CD8-positive, alpha-beta memory T cell (primary cell): ENCODE measurements at places on chromosomes 3 and 15. TPM values are rescaled to one million over a fixed set of nuclear protein-coding genes. Genes with fewer than 3 reads are reported as not detected.

DNA sequence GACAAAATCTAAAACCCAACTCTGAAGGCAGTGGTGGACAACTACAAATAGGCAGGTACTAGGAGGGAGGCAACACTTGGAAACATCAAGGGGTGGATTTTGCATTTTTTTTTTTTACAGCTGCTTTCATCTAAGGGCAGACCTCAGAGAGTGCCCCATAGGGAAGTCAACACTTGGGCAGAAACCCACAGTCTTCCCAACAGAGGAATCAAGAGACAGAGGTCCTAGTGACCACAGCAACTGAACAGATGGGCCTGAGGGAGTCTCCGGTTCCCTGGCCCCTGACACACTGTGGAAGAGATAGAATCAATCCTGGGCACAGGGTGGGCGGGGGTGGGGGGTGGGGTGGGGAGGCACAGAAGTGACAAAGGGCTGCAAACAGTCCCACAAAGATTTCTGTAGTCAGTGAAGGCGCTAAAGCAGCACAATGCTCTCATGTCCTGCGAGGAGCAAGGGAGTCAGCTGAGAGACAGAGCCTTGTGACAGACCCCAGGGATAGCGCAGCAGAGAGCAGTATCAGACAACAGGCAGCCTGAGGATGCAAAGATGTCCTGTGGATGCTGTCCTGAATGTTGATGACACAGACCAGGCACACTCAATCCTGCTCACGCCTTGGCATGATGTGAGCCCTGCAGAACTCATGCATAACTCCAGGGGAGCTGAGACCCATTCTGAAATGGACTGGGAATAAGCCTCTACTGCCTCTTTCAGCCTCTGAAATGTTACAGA, 6.9 kb upstream of the RFTN1 start:
- DNase-seq = no peak

DNA sequence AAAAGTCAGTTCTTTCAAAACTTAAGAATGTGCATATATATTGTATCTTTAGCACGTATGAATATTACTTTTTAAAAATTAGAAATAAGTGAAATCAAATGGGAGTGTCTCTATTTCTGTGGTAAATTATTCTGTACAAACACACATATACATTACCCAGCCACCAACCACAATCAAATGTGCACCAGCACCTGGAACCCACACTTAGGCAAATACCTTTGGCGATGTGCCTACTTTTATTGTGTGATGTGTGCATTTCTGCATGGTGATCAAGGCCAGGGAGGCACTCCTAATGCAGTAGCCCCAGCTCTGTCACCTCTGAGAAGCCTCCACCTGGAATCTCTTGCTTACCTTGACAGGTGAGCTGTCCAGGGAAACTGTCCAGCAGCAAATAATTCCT, 76.9 kb downstream of the PIK3R4 start:
- DNase-seq = no peak

DNA sequence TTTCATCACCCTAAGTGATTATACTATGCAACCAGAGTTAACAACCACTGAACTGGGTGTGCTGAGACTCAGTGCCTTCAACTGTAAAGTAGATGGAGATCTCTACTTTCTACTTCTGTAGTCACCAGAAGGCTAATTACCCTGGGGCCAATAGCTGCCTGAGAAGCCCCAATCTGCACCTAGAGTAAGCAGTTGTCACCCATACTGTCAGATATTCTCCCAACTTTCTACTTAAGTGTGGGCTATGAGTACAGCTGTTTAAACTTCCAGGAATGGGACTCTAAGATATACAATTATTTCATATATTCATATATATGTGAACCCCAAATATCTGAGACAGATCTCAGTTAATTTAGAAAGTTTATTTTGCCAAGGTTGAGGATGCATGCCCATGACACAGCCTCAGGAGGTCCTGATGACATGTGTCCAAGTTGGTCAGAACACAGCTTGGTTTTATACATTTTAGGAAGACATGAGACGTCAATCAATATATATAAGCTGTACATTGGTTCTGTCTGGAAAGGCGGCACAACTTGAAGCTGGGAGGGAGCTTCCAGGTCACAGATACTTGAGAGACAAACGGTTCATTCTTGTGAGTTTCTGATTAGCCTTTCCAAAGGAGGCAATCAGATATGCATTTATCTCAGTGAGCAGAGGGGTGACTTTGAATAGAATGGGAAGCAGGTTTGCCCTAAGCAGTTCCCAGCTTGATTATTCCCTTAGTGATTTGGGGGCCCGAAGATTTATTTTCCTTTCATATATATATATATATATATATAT, 41.9 kb downstream of the CCNL1 start:
- DNase-seq = no peak

DNA sequence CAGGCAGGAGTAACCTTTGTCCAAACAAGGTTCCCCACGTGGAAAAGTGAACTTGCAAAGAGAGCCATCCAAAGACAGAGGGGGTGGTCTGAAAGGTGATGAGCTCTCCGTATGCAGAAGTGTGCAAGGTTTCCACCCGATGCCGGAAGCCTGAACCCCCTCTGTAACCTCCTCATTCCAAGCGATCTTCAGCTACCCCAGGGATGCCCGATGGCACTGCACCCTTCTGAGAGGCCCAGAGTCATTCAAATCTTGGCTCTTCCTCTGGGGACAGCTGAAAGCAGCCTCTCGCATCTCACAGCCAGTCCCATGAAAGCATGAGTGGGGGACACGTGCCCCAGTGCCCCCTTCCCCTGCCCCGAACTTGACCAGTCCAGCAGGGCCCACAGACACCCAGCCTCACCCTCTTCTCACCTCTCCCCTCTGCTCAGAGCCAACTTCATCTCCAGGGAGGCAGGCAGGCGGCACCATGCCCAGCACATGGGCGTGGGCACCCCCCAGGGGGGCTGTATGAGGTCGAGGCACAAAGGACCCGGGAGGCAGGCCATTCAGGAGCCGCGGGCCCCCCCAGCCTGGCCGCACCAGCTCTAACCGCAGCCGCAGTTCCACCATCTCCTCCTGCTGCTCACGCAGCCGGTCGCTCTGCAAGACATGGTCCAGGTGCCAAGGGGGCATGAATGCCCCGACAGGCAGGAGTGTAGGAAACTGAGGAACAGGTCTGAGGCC, 8.7 kb downstream of the KIF7 start:
- no peak for DNase-seq

C3orf52 gene
- total RNA-seq = 3.4 TPM

DNA sequence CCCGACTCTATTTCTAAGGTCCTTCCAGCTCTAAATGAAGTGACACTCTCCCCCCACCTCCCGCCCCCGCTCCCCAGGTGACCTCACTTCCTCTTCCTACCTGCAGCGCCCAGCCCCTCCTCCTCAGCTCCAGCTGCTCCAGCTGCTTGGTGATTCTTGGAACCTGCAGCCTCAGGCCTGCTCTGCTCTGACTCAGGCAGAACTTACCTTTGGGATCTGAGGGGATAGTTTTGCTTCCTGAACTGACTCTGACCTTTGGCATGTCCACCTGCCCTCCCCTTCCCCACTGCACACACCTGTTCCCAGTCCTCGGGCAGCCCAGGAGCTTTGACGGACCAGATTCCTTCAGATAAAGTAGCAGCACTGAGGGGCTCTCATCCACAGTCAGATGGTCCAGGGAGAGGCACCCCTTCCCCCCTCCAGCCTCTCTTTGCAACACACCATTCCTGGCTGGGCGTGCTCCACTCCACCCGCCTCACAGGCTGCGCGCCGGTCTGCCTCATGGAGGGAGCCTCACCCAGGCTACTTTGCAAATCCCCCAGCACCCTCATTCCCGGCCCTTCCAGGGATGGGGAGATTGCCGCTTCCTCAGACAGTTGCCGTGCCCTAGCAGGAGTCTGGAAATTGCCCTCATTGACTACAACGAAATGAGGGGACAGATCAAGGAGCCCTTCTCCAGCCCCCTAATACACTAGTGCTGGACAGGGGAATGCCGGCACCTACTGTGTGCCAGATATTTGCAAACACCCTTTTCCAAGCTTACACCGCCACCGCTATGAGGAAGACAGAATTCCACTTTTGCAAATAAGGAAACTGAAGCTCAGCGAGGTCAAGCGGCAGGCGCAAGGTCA, 692 bp upstream of the C15orf39 start:
- no peak for DNase-seq

CPLX3 gene
- total RNA-seq = not detected

DNA sequence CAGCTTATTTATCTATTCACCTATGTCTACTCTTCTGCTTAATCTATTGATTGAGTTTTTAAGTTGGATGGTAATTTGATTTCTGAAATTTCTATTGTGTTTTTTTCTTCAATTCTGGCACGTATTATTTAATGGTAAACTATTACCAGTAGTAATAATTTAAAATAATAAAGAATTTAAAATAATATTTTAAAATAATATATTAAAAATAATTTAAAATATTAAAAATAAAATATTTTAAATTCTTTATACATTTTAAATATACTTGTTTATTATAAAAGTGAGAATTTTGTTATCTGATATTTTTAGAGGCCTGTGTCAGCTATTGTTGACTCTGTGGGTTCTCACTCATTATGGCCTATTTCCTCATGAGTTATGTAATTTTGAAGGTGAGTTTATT, 100.7 kb upstream of the SPATA16 start:
- DNase-seq = no peak

GLDN gene
- not detected for total RNA-seq

DNA sequence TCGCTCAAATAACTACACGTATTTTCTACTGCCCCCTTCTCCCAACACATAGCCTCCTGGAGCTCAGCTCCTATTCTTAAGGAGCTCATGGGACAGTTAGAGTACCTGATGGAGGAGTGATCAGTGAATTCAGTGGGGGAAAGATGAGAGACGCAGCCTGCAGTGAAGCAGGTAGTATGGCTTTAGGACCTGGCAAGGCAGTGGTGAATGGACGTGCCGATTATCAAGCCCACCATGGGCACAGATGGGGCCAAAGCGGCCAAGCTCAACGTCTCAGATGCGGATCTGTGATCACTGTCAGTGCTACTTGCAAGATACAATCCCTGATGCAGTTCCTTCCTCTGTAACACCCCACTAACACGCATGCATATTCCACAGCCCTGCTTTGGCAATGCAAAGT, 45.8 kb upstream of the ATP2B2 start:
- DNase-seq = no peak

GRCh38 chr3:186520957-186521842, 23.0 kb downstream of the CRYGS start:
- DNase-seq = no peak

GRCh38 chr15:71577071-71577470, 233.3 kb upstream of the NR2E3 start:
- DNase-seq = no peak

DNA sequence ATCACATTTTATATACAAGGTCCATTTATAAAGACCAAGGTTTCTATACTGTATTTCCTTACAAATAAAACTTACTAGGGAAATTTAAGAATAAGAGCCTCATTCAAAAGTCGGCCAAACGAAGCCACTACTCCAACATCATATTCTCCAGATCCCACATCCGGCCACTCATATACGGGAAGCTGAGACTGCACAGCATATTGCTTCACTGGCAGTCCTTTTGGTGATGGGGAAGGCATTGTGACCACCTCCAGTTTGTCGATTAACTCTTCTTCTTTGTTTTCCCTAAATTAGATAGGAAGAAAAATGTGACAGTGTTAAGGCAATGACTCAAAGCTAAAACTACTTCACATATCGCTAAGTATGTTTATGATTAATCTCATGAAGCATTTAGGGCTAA, 2.7 kb downstream of the MTFMT start:
- no peak for DNase-seq

- DNase-seq = no peak
Observed at GRCh38 chr3:189099505-189100290, 72.1 kb upstream of the TPRG1 start.

TXNRD3 gene
- 1.3 TPM for total RNA-seq

DNA sequence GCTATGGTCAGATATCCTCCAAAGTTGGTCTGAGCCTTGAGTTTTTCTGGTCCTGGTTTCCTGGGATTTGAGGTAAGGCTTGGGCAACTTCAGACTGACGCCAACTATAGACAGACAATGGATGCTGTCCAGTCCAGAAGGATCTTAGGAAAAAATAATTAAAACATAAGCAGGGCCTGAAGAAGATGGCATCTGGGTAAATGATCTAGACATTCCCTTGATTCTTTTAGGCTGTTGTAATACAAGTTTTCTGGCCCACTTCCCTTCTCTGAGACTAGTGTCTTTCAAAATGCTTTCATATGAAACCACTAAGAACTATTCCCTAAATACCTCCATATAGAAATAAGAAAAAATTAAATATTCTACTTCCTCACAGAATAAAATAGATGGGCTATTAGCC, 47.7 kb upstream of the PLXND1 start:
- DNase-seq = no peak

RIOX2 gene
- 58.3 TPM for total RNA-seq

- DNase-seq = no peak
Observed at GRCh38 chr15:31953478-31953877, 76.8 kb upstream of the CHRNA7 start.

GRCh38 chr15:98514034-98514622, 134.2 kb upstream of the IGF1R start:
- no peak for DNase-seq

GRCh38 chr3:41115069-41115468, 84.2 kb upstream of the CTNNB1 start:
- no peak for DNase-seq

GRCh38 chr3:102733791-102734563, 299.2 kb downstream of the ZPLD1 start:
- DNase-seq = no peak

GRCh38 chr3:10950476-10951294, 41.9 kb upstream of the SLC6A1 start:
- DNase-seq = no peak

DNA sequence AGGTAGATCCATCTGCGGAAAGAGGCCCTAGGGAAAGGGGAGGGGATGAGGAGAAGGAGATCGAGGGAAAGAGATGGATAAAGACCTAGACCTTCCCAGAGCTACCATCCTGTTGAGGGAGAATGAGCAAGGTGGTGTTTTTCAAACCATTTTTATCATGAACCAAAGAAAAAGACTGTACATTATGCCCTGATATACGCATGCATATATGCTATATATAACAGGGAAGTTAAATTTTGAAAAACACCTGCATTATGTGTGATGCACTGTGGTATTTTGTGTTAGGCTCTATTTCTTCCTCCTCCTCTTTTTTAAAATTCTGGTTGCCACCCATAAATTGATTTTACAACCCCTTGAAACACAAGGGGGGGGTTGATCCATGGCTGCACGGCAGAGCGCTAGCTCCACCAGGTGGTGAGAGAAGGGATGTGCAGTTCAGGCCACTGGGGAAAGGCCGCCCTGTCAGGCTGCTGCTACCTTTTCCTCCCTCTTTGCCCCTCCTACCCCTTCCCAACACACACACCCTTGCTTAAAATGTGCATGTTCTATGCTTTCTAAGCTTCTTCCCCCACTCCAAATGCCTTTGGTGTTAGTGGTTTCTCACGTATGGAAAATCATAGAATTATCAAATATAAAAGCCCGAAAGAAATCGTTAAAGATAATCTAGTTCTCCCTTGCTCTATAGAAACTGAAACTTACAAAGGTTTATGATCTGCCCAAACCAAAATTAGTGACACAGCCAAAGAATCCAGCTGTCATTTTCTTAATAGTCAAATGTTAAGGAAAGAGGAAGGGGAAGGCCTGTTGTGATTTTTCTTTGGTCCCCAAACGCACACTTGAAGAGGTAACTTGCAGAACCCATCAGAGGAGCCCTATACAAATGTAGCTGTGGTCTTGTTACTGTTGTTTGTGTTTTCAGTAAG, 262.0 kb upstream of the UMPS start:
- no peak for DNase-seq

SLC28A2 gene
- total RNA-seq = not detected

- DNase-seq = no peak
Observed at GRCh38 chr3:122349171-122349570, 24.1 kb downstream of the CSTA start.

- DNase-seq = no peak
Observed at GRCh38 chr15:45654749-45655148, 19.9 kb downstream of the SQOR start.

ULK4 gene
- 12.7 TPM for total RNA-seq

EPB42 gene
- total RNA-seq = not detected
